Left colon (tissue), 2 donors: ENCODE measurements at places on chromosomes 12 and 14. TPM values are rescaled to one million over a fixed set of nuclear protein-coding genes. Genes with fewer than 3 reads are reported as not detected.

GRCh38 chr14:60183138-60183537, 17.9 kb upstream of the DHRS7 start:
- no peak for DNase-seq

GRCh38 chr12:58349161-58349560, 407.8 kb downstream of the ATP23 start:
- no peak for DNase-seq

DNA sequence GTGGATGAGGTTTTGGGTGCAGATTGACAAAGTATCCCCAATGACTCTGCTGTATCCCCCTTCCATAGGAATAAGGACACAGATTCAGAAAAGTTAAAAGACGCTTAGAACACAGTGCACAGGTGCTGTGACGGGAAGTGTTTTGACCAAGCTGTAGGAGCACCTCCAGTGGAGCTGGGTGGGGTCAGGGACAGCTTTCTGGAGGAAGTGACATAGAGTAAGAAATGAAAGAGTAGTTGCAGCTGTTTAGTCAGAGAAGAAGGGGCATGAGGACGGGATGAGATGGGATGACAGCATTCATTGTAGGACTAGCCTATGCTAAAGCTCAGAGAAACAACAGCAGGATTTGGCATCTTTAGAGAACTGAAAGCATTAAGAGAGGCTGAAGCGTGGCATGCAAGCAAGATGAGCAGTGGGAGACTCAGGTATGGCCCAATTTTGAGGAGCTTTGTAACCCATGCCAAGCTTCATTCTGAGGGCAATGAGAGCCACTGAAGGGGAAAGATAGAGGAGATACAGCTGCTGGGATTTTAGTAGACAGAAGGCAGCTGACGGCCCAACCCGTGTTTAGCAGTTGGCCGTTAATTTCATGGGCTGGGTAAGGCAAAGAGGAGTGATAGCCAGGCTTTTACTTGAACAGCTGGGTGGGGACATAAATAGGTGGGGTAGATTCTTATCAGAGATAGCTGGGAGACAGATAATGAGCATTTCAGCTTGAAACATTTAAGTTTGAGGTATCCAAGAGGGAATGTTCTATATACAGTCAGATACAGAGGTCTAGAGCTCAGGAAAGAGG, 131.8 kb upstream of the KRAS start:
- peak; percentile 45 for DNase-seq

- no peak for DNase-seq
These were observed 407.3 kb downstream of the AEBP2 start for GRCh38 chr12:19846574-19846973.

DNA sequence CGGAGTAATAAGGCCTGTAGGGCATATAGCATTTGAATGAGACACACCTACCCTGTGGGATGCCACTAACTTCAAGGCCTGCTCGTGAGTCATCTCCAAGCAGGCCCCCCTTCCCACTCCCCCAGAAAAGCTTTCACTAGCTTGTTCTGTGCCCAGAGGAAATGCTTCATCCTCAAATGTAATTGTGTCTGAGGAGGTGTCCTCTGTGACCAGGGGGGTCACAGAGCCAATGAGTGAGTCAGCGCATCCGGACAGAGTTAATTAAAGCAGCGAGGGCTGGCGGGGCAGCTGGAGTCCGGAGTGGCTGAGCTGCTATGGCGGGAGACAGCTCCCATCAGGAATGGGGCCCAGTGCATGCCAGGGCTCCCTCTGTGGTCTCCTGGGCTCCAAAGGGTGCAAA, 27.0 kb upstream of the ESRRB start:
- no peak for DNase-seq

DNA sequence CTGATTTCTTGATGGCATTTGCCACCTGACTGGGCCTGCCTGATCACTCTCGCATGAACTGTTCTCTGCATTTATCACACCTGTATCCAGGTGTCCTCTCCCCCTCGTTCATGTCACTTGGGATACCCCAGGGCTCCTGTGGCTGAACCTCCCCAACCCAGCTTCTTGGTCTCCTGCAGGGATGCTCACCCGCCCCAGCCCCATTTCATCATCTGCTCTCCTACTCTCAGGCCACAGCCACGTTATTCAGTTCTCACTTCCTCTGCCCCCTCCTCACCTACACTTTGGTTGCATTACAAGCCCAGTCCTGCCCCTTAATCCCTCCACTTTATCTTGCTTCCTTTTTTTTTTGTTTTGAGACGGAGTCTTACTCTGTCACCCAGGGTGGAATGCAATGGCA, 35.5 kb downstream of the TMBIM6 start:
- DNase-seq = no peak

- DNase-seq = peak; percentile 20
These were observed 12.4 kb downstream of the IL22 start for GRCh38 chr12:68240975-68241374.

GRCh38 chr12:15859116-15859515, 23.1 kb upstream of the STRAP start:
- no peak for DNase-seq

- DNase-seq = no peak
These were observed 276.6 kb downstream of the NRXN3 start for GRCh38 chr14:78446807-78447206.

- DNase-seq = no peak
These were observed 88.9 kb downstream of the NTF3 start for GRCh38 chr12:5520831-5521230.

- DNase-seq = no peak
These were observed 32.9 kb upstream of the HSP90B1 start for GRCh38 chr12:103897316-103897715.

DNA sequence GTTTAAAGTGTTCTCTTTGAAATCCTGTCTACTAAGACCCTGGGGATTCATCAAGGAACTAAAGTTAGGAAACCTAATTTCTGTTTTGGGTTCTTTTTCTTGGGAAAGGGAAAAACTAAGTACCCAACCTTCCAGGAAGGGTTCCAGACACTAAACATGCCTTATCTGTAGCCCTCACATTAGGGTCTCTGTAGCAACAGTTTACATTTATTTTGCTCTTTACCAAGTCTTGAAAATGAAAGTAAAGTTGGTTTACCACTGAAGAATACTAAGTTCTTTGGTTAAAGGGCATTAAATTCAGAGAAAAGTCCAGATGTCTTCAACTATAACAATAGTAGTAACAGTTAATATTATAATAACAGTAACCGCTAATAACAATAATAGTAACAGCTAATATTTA, 207.5 kb upstream of the CDKN3 start:
- DNase-seq = no peak

DNA sequence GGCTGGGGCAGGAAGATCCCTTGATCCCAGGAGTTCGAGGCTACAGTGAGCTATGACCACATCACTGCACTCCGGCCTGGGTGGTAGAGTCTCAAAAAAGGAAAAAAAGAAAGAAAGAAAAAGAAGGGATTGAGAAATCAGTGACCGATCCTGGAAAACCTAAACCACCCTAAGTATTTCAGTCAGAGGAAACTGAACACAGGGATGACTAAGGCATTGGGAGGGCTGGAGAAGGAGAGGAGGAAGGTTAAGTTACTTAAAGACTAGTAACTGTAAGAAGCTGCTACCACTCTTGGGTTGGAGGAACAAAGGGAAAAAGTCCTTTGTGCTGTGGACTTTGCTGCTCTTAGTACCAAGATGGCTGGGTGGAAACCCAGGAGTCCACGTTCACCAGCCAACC, 10.6 kb downstream of the HHIPL1 start:
- no peak for DNase-seq

DNA sequence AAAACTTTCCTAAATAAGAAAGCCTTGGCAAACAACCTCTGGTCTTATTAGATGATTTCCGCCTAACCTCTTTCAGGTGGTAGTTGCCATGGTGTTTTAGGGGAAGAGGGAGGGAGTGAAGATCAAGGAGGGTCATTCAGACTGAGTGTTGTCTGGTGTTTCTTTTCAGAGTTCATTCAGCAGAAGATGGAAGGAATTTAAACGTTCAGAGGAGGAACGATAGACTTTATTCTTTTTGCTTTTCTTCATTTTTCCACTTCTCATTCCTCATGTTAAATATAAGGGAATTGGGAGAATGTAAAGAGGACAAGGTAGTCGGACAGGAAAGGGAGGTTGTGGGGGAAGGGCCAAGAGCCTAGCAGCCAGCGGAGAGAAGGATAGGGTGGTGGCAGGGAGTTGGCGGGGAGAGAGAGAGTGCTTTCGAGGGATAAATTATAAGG, 17.4 kb upstream of the SALL2 start:
- no peak for DNase-seq

GRCh38 chr14:89720741-89721729, 233.5 kb downstream of the EFCAB11 start:
- DNase-seq = peak; percentile 40

GRCh38 chr12:52837413-52837741, 3.3 kb upstream of the KRT79 start:
- no peak for DNase-seq

- DNase-seq = no peak
These were observed 23.2 kb downstream of the PRKCH start for GRCh38 chr14:61344437-61345150.

DNA sequence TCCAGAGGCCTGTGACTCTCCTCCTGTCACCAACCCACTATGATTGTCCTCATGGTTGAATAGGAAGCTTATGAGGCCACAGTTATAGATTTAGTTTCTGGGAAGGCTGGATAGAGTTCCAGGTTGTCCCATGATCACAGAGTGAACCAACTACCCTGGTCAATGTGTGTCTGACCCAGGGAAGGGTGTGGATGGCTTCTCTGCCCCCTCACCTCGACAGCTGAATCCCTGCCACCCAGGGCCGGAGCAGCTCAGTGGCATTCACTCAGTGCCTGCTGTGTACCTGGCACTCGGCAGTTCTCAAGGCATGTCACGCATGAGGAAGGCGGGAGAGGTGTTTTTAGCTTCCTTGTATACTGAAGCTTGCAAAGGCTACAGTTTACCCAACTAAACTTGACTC, 43.2 kb downstream of the JDP2 start:
- DNase-seq = no peak

- no peak for DNase-seq
These were observed 174.6 kb downstream of the ESRRB start for GRCh38 chr14:76550534-76550933.

Gene LRTM2
- total RNA-seq = not detected

Gene SLC2A3
- 8.9 TPM for total RNA-seq

Gene TMPRSS12
- total RNA-seq = not detected

Gene ZFYVE1
- total RNA-seq = 19.9 TPM

Gene SYCP3
- 0.20 TPM for total RNA-seq

Gene NEK9
- 44.8 TPM for total RNA-seq

Gene MLXIP
- 175 TPM for total RNA-seq
